Omental fat pad (tissue), 4 donors: ENCODE measurements at places on chromosomes 2 and 18. TPM values are rescaled to one million over a fixed set of nuclear protein-coding genes. Genes with fewer than 3 reads are reported as not detected.

Gene RASGRP3
- 42.2 TPM for total RNA-seq

Gene LYG1
- total RNA-seq = 1.1 TPM

Gene TSHZ1
- 11.6 TPM for total RNA-seq

Gene BUB1
- 0.37 TPM for total RNA-seq

GRCh38 chr2:178193496-178193822 is 853 bp upstream of the OSBPL6 start:
- DNase-seq = no peak

- DNase-seq = no peak
Observed at GRCh38 chr2:238528953-238529781, 102.4 kb downstream of the ASB1 start.

DNA sequence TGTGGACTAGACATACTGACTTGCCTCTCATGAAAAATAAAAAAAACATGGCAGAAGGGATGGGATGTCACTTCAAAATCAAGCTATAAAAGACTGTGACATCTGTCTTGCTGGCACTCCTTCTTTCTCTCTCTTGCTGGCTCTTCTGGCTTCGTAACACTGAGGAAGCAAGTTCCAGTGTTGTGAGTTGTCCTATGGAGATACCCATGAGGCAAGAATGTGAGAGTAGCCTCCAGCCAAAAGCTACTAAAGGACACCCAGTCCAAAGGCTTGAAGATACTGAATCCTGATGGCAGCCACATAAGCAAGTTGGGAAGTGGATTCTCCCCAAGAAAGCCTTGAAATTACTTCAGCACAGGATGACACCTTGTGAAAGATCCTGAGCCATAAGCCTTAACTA is 376.1 kb upstream of the TMEFF2 start:
- no peak for DNase-seq

DNA sequence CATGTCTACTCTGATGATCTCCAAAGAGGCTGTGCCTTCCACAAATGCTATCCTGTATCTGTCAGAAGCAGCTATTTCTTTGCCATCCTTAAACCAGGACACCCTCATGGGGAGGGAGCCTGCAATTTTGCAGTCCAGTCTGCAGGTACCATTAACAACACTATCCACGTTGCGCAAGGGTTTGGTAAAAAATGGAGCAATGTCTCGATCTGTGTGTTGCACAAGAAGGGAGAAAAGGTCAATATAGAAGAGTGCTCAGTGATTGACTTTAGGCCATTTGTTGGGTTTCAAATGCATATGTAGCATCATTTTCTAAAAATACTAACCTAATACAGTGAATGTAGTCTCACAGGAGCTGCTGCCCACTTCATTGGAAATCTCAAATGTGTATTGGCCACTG is 74.3 kb downstream of the TTN start:
- DNase-seq = no peak

- no peak for DNase-seq
Observed at GRCh38 chr2:22883054-22883453, 501.9 kb upstream of the KLHL29 start.

DNA sequence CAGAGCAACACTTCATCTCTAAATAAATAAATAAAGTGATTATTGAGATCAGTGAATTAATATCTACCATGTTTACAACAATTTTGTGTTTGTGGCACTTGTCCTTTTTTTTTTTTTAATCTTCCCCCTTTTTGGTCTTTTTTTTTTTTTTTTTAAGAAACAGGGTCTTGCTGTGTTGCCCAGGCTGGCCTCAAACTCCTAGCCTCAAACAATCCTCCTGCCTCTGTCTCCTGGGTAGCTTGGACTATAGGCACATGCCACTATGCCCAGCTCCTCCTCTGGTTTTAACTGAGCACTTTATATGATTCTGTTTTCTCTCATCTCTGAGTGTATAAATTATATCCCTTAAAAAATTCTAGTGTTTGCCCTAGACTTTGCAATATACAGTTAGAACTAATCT is 30.3 kb downstream of the SLC4A5 start:
- DNase-seq = no peak

GRCh38 chr2:105362862-105363591 is 25.7 kb downstream of the C2orf49 start:
- no peak for DNase-seq

- no peak for DNase-seq
Observed at GRCh38 chr2:54000524-54000923, 29.7 kb upstream of the PSME4 start.
